ENCODE measurements at places on chromosomes 11 and 22.

GRCh38 chr11:9037963-9038362, 34.2 kb upstream of the NRIP3 start:
- DNase-seq: no peak

DNA sequence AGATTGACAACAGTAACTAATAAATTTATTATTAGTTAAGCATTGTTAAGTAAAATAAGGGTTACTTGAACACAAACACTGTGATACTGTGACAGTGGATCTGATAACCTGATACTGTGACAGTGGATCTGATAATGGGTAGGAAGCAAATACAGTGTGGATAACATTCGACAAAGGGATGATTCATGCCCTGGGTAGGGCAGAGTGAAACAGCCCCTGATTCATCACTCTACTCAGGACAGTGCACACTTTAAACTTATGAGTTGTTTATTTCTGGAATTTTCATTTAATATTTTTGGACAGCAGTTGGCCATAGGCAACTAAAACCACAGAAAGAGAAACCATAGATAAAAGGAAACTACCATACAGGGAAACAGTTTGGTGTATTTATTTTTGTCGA, 60.8 kb upstream of the CTSC start:
- DNase-seq: no peak

DNA sequence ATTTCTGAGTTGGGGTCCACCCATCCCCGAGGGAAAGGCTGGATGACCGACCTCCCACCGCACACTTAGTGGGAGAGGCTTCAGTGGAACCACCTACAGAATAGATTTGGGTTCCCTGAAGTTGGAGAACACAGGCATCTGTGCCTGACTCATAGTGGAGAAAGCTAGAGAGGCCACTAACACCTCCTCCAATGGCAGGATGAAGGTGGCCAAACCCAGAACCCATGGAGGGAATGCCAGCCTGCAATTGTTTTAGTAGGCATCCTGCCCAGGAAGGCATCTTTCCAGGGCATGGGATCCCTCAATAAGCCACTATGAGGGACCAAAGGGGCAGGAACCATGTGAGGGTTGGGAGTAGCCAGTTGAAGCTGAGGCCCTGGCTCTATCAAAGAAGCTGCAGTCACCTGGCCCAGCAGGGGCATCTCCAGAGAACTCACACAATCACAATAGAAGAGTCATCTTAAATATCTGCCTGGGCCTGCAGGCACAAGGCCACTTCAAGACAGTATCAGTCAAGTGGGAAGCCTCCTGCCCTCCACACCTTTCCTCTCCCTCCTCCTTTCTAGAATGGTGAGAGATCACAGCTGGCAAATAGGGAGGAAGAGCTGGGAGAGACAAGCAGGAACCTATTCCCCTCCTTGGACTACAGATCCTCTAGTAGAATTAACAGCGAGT, 124.1 kb upstream of the CSNK2A3 start:
- DNase-seq: no peak

DNA sequence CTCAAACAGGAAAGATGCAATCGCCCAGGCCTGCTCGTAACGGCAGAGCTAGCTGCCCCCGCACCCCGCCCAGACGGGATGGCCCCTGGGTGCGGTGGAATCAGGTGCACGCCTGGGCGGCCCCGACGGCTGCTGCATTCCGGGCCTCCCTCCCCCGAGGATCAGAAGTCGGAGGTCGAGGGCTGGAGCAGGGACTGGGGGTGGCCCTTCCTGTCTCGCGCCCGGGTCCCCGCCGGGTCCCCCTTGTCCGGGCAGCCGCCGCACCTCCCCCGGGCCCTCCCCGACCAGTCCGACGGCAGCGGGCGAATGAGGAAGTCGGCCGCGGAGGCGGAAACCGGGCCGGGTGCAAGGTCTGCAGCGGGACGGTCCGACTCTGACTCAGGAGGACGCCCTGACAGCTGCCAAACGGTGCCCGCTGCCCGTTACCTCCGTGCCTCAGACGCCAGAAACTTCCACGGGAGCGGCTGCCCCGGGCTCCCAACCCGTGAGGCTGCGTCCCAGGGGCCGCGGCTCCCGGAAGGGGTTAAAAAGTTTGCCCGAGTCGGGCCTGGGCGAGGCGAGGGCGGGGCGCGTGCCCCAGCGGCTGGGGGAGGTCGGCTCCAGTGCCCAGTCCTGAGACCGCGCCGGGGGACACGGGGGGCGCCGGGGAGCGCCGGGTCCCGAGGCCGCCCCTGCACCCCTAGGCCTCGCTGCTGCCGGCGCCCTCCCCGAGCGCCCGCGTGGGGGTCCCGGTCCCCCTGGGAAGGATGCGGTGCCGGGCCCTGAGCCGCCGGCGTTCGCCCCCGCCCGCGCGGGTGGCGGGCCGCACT, 663 bp downstream of the MYH9 start:
- no peak for DNase-seq

DNA sequence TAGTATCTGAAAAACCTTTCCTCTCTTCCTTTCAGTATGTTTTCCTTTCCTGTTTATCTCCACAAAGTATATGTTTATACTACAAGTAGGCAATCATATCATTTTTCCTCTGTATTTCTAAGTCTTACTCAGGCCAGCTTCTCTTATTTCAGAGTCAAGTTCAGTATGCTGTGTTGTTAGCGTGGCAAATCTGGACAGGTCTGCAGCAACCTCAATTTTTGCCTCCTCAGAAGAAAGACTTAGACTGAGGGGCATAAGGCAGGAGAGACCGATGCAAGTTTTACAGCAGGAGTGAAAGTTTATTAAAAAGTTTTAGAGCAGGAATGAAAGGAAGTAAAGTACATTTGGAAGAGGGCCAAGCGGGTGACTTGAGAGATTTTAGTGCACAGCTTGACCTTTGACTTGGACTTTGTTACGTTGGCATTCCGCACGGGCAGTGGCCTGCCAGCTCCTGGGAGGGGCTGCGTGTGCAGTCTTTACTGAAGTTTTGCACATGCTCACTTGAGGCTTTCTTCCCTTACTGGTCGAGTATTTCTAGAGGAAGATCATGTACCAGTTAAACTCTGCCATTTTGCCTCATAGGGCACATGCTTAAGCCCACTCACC, 343.2 kb downstream of the NTM start:
- DNase-seq: no peak

GRCh38 chr11:107562647-107563208, 2.8 kb downstream of the ALKBH8 start:
- no peak for DNase-seq

DNA sequence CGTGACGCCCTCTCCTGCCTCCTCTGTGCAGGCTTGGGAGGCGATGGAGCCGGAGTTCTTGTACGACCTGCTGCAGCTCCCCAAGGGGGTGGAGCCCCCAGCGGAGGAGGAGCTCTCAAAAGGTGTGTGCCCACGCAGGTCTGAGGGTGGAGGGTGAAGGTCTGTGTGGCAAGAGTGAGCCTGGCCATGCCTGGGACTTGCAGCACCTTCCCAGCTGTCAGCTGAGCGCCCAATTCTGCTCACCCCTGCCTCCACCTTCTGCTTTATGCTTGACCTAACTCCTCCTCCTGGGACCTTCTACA, 2.5 kb downstream of the PARVG start:
- DNase-seq: no peak

DNA sequence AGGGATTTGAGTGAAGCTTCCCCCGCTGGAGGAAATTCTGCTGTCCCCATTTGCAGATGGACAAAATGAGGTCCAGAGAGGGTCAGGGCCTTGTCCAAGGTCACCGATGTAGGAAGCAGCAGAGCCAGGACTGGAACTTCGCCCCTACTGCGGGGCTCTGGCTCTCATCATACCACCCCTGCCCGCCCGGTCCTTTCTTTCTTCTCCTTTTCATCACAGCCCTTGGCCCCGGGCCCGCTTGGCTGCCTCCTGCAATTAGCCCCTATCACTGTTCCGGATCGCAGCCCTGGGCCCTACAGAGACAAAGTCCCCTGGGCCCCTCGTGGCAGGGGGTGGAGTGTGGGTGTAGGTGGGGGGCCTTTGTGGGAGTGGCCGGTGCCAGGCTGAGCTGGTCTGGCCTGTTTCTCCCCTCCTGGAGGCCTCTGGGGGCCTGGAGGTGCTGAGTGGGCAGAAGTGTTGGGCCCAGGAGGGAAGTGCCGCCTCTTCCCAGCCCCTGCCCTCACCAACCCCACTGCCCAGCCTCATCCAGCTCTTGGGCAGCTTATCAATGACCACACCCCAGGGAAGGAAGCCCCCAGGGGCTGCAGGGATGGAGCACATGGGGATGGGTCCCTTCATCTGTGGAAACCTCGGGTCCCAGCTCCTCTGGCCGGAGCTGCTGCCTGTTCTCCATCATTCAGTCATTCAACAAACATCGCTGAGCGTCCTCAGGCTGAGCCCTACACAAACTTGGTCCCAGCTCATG, 3.4 kb downstream of the EMID1 start:
- DNase-seq: no peak

- no peak for DNase-seq
Observed at GRCh38 chr22:23835484-23836144, 3.2 kb downstream of the DERL3 start.

GRCh38 chr11:58617976-58618557, 4.4 kb upstream of the CNTF start:
- no peak for DNase-seq

GRCh38 chr11:1121331-1121812, 36.4 kb upstream of the MUC5AC start:
- DNase-seq: no peak

- no peak for DNase-seq
Observed at GRCh38 chr22:32509045-32509444, 34.4 kb downstream of the FBXO7 start.

- peak; percentile 77 for DNase-seq
Observed at GRCh38 chr11:123429336-123429735, 733 bp upstream of the GRAMD1B start.

GRCh38 chr11:73463359-73463758, 87.2 kb downstream of the RELT start:
- peak; percentile 43 for DNase-seq

DNA sequence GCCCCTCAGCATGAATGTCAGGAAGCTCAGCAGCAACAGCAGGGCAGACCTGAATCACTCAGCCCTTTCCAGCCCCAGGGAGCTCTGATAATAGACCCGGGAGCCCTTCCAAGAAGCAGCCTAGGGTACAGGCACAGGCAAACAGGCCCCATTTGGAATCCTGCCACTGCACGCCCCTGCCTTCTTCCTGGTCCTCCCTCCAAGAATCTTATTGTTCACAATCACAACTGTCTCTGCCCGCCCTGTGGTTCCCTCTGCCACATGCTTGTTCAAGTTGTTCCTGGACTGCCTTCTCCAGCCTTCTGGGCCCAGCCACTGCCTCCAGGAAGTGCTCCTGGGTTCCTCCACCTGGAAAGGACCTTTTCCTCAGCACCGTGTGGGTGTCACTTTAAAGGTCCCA, 54.6 kb downstream of the LRRC32 start:
- DNase-seq: no peak

GRCh38 chr11:108931168-108931567, 266.3 kb downstream of the DDX10 start:
- no peak for DNase-seq

DNA sequence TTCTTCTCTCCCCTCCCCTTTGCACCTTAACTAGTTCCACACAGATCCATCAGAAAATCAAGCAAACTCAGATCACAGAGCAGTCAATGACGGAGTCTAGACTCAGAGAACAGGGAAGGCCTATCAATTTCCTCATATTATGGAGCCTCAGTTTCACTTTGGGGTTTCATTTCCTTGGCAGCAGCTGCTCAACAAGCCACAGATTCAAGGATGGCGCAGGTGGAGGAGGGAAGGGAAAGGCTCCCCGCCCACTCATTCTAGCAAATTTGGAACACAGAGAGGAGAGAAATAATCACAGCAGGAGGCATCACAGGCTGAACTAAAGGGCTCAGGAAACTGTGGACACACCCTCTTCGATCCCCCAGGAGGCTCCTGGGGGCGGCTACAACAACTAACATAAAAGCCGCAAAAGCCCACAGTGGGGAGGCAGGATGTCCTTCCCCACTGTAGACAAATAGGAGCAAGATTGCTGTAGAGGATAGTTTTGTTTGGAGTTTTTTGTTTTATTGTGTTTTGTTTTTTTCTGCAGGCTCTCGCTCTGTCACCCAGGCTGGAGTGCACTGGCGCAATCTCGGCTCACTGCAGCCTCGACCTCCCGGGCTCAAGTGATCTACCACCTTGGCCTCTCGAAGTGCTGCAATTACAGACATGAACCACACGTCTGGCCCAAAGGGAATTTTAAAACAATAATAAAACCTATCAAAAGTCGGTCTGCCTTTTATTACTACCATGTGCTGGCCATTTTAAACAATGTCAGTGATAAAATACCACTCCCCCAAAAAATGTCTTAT, 3.4 kb downstream of the PLAAT3 start:
- no peak for DNase-seq

GRCh38 chr11:33827206-33827605, 52.9 kb upstream of the FBXO3 start:
- no peak for DNase-seq

Data from GM04503 (cell line).